Stimulated activated CD8-positive, alpha-beta memory T cell treated with anti-CD3 and anti-CD28 coated beads, Interleukin-7, amount 100 ng/mL, for 48 hours (primary cell): ENCODE measurements at places on chromosomes 6 and 20.

GRCh38 chr6:66336176-66336575 lies 629.1 kb upstream of the EYS start:
- DNase-seq, result no peak

DNA sequence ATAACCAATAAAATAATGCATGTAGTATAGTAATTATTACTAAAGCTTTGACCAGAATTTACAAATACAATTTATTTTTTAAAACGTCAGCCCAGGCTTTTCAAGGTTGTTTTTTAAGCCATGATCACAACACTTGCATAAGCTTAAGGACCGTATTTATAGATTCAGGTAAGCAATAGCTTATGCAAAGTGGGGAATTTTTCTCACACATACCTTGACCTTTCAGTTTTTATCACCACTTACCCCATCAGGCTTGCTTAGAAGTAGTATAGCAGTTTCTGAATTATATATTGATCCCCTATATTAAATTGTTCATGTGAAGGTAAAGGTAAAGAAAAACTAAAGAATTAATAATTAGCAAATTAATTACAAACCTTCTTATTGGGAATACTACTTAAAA lies 232.3 kb upstream of the FKBP1C start:
- no peak for DNase-seq

- DNase-seq, result no peak
These were observed 73.0 kb downstream of the SLC24A3 start for GRCh38 chr20:19285436-19285835.

DNA sequence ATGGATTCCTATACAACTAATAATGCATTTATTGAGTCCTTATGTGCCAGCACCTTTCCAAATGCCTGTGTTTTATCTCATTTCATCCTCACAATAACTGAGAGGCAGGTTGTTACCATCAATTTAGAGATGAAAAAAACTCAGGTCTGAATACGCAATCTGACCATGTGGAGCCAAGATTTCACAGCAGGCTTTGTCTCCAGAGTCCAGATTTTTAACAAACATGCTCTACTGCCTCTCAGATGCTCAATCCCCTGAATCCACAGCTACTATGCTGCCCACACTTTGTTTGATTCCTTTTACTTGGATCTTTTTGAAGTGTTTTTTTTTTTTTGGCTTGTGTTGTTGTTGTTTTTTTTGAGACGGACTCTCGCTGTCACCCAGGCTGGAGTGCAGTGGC lies 46.8 kb downstream of the B4GALT5 start:
- DNase-seq, result no peak

DNA sequence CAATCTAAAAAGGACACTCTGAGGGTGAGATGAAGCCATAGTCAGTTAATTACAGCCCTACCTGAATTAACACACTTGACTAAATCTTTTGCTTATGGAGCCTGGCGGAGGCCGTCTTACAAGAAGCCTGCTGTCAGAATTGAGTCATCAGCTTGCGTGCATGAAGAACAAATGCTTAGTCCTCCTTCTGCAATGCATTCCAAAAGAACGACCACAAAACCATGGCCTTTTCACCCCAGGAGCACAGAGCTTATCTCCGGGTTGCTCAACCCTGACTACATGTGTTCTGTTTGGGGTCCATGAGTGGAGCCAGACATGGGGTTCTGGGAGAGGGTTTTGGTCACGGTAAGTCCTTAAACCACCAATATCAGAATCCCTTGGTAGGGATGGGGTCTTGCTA lies 318.1 kb downstream of the CLIC5 start:
- DNase-seq, result no peak

DNA sequence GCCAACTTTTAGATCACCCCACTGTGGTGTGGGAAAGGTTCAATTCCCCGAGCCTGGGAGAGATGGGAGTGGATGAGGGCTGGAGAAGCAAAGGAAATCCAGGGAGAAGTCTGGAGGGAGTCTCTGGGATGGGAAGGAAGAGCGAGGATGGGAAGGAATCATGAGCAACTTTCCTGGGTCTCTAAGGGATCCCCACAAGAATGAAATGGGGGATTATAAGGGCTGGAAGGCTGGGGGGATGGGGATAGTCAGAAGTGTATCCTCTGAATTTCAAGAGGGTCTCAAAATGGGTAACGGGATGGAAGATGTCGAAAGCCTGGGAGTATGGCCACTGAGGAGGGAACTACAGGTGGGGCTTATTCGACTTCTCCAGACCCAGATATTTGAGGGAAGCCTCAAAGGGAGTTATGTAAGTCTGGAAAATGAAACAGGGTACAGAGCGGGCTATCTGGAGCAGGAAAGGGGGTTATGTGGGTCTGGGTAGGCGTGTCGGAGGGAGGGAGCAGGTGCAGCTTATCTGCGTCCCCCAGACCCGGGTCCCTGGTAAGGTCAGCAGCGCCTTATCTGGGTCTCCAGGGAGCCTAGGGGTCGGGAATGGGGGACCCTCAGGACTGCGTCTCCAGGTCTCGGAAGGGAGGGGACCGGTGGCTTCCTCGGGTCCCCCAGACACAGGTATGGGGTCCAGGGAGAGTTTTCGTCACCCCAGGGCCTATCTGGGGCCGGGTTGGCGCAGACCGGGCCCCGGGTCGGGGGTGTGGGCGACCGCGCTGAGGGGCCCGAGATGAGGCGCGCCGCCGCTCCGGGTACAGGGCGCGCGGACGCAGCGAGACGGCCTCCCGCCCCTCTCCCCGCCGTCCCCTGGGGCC lies 550 bp downstream of the PLAGL2 start:
- DNase-seq, result no peak

DNA sequence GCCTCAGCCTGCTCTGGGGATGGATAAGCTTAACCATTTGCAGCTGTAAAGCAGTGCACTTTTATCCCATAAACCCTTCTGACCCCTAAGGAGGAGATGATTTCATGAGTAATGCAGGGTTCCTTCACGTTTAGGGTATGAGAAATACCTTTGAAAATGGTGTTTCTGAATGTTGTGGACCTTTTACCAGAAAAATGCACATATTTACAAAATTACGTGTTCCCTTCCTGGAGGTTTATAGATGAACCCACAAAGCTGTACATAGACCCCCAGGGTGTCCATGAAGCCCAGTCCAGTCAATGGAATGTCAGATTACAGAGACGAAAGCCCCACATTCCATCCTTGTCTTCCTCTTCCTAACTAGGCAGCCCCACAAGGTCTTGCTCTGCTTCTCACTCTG lies 78.6 kb upstream of the INSM1 start:
- no peak for DNase-seq

- no peak for DNase-seq
These were observed 45.8 kb downstream of the QKI start for GRCh38 chr6:163460307-163460782.

GRCh38 chr6:163132050-163132750 lies 282.3 kb upstream of the QKI start:
- DNase-seq, result no peak

- no peak for DNase-seq
These were observed 21.9 kb downstream of the CD40 start for GRCh38 chr20:46139908-46140482.

DNA sequence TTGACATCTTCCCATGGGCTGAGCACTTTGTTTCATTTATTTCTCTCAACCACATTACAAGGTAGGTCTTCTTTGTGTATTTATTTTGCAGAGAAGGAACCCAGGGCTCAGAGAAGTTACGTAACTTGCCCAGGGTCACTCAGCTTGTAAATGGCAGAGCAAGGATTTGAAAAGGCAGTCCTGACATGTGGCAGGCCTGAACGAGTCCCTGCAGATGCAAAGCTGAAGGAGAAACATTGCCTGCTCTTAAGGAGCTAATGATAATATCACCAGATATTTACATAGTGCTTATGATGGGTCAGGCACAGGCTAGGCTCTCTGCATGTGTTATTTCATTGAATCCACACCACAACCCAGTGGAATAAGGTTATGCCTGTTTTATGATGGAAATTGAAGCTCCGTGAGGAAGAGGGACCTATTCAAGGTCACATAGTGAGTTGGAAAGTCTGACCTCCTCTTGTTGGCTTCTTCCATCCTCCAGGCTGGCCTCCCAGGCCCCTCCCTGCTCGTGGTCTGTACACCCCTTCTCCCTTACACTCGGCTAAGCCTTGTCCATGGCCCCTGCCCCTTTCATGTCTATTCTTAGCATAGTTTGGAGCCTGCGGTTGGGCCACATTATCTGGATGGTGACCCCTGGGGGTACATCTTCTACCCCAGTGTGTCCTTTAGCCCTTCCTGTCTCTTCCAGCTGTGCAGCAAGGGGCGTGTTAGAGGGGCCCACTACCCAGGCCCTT lies 12.5 kb downstream of the MYH7B start:
- no peak for DNase-seq

GRCh38 chr6:22808466-22808865 lies 239.1 kb downstream of the HDGFL1 start:
- no peak for DNase-seq

DNA sequence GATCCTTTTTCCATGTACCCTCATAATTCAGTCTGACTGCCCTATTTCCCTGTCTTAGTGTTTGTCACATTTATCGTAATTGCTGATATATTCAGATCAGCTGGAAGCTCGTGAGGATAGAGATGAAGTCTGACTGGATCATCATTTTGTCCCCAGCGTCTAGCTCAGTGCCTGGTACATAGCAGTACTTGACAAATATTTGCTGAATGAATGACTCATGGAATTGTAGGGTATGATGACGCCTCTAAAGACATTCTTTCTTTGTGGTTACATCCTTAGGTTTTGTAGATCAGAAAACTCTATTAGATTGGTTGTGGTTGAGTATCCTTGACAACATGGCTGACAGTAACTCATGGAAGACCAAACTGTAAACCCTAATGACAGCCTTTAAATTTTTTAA lies 68.9 kb downstream of the MTHFD1L start:
- DNase-seq, result no peak

GRCh38 chr6:148265054-148265453 lies 77.6 kb upstream of the SASH1 start:
- DNase-seq, result no peak

GRCh38 chr6:108114841-108115597 lies 40.5 kb upstream of the OSTM1 start:
- DNase-seq, result no peak

- DNase-seq, result no peak
These were observed 977 bp downstream of the TNXB start for GRCh38 chr6:32108094-32108627.

DNA sequence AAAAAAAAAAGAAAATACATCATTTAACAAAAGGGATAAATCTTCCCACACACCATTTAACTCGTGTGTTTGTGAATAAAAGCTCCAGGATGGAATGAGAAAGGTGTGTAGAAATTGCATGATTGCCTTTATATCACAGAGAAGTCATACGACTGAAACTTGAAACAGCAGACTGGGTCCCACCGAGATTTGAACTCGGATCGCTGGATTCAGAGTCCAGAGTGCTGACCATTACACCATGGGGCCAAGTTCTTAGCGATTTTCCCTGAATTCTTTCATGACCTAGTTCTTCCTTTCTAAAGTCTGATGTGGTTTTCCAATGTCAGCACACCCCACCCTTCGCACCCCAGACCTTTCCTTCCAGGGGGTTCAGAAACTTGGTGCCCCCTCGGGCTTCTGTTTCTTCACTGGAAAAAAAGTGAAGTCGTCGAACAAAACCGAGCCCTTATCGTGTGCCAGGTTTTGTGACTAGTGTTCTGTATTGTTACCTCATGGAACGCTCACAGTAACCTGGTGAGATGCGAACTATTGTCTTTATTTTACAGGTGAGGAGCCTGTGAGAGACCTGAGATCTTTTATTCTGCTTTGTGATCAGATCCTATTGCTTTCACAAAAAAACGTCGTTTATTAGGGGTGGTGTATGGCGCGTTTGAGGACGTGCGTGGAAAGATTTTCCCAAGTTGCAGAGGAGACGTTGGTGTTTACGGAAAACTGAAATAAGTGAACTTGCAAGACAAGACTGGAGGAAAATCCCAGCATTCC lies 120.8 kb downstream of the OR2B2 start:
- peak; percentile 36 for DNase-seq

GRCh38 chr20:58245931-58246330 lies 17.5 kb upstream of the ANKRD60 start:
- no peak for DNase-seq

GRCh38 chr6:132483779-132484679 lies 28.9 kb downstream of the STX7 start:
- peak; percentile 9 for DNase-seq

DNA sequence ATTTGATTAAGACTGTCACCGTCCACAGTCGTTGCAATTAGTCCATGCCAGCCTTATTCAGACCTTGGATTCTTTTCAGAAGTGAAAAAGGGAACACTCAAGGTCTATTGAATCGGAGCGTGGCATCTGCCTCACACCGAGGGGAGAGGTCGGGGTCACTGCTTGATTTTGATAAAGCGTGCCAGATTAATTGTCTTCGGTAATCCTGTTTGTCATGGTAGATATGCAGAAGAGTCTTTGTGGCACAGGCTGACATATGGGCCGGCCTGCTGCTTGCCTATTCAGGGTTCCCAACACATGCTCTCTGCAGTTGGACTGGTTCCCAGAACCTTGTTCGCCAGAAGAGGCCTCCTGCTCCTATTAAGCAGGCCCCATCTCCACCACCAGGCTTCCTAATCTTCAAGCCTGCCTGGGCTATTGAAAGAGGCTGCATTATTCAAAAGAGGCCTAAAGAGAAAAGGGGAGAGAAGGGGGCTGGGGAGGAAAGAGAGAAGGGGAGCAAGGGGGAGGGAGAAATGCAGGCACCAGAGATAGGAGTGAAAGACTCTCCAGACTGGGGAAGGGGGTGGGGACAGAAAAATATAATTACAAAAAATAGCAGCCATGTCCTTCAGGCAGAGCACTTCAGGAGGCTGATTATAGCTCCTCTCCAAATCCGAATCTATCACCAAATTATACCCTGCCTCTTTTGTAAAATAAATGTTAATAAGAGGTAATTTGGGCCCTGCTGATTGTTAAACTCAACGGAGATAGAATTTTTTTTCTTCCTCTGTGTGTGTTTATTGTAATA lies 611.3 kb downstream of the HDGFL1 start:
- DNase-seq, result no peak

DNA sequence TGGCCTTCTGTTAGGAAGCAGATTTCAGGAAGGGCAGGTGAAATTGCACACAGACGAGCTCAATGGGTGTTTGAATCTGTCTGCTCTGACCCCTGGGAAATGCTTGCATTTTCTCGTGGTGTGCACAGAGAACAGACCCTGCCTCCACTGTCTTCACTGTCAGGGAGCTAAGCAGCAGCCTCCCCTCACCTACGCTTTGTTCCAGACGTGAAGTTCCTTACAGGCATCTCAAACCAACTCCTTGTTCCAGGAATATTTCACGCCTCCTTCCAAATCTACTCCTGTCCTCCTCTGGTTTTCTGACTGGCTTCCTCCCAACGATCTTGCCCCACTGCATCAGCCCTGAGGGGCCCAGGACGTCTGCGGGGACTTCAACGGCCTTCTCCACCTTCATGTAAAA lies 13.7 kb downstream of the DACT2 start:
- no peak for DNase-seq

DNA sequence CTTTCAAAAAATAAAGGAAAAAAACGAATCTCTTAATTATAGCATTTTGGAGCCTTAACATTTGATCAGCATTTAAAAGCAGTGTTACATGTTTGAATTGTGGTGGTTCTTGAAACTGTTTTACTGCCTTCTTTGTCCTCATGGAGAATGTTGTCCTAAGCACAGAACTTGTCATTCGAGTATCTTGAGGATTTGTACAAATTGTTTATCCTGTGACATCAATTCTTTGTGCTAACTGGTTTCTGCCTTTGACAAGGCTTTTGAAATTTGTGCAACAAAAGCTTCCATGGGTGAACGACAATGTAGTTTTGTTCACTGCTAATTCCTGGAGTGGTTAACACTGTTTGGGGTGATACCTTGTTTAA lies 130.8 kb downstream of the SCAF8 start:
- DNase-seq, result no peak
